Kidney epithelial cell (primary cell): ENCODE measurements at places on chromosomes 5 and 9. TPM values are rescaled to one million over a fixed set of nuclear protein-coding genes. Genes with fewer than 3 reads are reported as not detected.

Gene FAM200C
- total RNA-seq, result 1.9 and 2.8 TPM in 2 replicates

Gene DNAJC18
- total RNA-seq, result 8.1 and 14.2 TPM in 2 replicates

Gene VCAN
- 175 and 178 TPM in 2 replicates for total RNA-seq

Gene C5orf52
- total RNA-seq, result not detected in 2 replicates

Gene EDIL3
- total RNA-seq, result 41.7 and 42.0 TPM in 2 replicates

Gene BTNL9
- 0.21 TPM in 1 of 2 replicates, not detected in the other for total RNA-seq

Gene GLDC
- total RNA-seq, result 10.3 and 17.3 TPM in 2 replicates

Gene AQP3
- 0.89 and 1.1 TPM in 2 replicates for total RNA-seq

Gene MOCS2
- 28.1 and 32.0 TPM in 2 replicates for total RNA-seq

Gene RANBP3L
- 0.07 TPM in 1 of 2 replicates, not detected in the other for total RNA-seq

Gene CSNK1A1
- 250 and 270 TPM in 2 replicates for total RNA-seq

Gene CARTPT
- not detected in 2 replicates for total RNA-seq

Gene ZDHHC11
- total RNA-seq, result 0.68 and 1.3 TPM in 2 replicates

DNA sequence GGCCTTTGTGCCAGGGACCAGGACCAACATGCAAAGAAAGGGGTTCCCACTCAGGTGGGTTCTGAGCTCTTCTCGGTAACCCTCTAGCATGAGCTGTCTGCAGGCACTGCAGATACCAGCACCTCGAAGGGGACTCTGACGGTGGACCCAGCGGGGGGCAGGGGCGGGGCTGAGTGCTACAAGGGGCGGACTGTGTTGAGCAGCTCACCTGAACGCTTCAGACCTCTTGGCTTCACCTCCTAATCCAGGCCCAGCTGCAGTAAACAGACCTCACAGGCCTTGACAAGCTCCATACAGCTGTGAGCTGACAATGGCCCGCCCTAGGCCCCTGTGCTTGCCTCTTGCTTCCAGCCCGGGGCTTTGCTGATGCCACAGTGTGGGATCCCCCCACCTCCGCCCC is 48.4 kb downstream of the C9orf50 start:
- DNase-seq, result no peak

DNA sequence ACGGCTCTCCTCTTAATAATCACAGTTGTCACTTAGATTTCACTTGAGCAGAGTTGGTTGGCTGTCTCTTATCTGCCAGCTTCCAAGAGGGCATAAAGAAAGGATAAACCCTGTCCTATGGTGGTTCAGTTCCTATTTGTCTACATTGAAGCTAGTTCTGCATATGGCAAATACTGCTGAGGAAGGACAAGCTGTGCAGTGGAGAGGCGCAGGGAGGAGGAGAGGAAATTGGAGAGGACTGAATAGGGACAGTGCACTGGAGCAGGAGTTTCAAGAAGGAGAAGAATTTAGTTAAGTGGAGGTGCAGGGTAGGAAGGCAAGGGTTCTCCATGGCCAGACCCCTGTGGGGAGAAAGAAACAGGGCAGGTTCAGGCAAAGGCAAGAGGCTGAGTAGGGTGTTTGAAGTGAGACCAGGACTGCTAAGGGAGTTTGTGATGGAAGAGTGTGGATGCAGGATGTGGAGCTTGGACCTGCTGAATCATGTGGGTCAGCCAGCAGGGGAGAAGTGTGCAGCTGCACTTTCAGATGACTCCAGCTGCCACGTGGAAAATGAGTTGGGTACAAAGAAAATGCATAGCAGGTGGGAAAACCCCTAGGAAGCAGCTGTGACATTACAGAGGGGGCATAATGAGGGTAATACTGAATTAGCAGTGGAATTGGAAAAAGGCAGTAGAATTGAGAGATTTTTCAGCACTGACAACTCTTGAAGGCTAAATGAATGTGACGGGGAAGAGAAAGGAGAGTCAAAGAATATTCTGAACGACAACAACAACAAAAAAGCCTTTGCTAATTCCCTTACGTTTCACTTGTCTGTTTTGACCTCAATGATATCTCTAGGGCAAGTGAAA is 66.8 kb downstream of the MAMDC2 start:
- DNase-seq, result peak; percentile 31

DNA sequence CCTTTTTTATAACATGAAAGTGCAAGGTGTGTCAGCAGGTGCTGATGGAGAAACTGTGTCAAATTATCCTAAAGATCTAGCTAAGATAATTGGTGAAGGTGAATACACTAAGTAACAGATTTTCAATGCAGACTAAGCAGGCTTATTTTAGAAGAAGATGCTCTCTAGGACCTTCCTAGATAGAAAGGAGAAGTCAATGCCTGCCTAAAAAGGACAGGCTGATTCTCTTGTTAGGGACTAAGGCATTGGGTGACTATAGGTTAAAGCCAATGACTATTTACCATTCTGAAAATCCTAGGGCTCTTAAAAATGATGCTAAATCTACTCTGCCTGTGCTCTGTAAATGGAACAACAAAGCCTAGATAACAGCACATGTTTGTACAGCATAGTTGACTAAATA is 1682.4 kb downstream of the MAT2B start:
- no peak for DNase-seq

- peak; percentile 10 for DNase-seq
These were observed 188.7 kb downstream of the FBXL17 start for GRCh38 chr5:108193021-108193795.

DNA sequence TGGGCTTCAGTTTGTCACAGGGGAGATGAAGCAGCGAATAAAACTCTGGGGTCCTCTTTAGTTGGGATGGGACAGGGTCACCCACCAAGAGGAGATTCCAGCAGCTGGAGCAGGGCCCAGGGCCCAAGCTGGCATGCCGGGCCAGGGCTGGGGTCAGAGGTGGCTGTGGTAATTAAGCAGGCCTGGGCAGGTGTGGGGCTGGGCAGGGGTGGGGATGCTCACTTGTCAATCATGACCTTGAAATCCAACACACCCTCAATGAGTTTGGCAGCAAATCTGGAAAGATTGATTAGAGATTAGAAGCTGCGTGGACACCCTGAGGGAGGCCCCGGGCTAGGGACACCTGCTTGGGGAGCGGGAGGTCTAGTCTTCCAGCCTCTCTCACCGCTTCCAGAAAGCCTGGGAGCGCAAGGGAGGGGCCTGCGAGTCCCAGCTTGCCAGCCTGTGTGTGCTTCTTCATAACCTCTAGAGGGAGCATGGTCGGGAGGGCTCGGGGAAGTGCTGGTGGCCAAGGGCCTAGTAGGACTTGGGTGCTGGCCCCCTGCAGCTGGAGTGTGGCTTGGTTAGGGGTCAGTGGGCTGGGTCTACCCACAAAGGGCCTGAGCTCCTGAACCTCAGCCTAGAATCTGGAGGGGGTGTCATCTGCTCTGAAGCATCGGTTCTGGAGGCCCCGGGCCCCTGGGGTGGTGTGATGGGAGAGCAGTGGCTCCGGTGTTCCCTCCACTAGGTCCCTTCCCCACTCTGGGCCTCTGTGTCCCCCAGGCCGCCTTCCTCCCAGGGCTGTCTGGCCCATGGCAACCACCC is 7.6 kb downstream of the CRAT start:
- DNase-seq, result no peak

- DNase-seq, result no peak
These were observed 740.4 kb upstream of the RIOK2 start for GRCh38 chr5:97923496-97923895.

- no peak for DNase-seq
These were observed 445.3 kb upstream of the ZNF462 start for GRCh38 chr9:106417685-106418084.

- DNase-seq, result no peak
These were observed 19.5 kb downstream of the FAM163B start for GRCh38 chr9:133589454-133590227.

GRCh38 chr5:5699062-5699461 is 276.6 kb downstream of the ICE1 start:
- DNase-seq, result no peak

DNA sequence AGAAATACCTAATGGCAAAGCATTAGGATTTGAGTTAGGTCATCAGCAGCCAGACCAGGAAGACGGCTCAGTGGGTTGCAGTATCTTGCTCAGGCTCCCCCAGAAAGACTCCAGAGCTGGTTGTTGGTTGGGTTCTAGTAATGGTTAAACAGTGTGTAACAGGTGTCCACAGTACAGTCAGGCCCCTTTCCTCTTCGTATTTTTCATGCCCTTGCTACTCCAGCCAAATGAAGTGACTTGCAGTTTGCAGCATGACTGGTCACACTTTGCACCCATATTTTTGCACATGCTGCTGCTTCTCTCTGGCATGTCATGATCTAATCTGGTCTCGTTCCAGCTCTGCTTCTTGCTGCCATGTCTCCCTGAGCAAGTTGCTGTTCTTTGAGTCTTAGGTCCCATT is 60.6 kb upstream of the TRPC7 start:
- DNase-seq, result no peak

GRCh38 chr9:76759732-76760131 is 4.5 kb upstream of the PCA3 start:
- no peak for DNase-seq

- DNase-seq, result no peak
These were observed 256.8 kb upstream of the GRAMD2B start for GRCh38 chr5:126166368-126166767.

- no peak for DNase-seq
These were observed 87.1 kb downstream of the CEMIP2 start for GRCh38 chr9:71681104-71681707.

DNA sequence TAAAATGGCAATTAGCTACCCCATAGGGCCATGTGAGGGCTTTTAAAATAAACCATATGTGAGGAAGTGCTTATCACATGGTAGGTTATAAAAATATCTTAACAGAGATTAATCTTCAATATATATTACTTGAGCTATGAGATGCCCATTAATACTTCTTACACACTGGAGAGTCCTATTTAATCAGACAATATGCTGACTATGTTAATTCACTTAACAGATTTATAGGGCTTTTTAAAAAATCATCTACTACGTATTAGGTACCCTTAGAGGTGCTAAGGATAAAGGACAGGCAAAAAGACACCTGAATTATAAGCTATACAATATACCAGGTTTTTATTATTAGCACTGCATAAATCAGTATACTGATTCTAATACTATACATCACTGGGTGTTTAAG is 102.6 kb downstream of the STRBP start:
- no peak for DNase-seq

DNA sequence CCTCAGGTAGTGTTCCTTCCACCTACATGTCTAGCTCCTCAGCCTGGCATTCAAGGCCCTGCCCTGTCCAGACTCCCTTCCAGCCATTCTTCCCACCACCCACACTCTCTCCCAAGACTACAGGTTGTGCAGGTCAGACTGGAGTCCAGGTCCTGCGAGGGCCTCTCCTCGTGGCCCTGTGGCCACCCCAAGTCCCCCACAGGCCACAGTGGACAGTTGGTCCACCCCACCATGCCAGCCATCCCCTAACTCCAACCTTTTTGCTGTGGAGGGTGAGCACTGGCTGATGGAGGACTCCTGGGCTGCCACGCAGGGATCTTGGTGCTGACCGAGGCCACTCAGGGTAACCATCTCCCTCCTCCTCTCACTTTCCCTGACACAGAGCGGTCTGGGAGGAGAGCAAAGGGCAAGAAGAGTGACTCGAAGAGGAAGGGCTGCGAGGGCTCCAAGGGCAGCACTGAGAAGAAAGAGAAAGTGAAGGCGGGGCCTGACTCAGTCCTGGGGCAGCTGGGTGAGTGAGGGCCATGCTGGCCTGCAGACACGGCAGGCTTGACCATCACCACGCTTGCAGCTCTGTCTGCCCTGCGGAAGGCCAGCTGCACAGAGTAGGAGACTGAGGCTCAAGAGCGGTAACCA is 51.0 kb downstream of the JADE2 start:
- no peak for DNase-seq

- no peak for DNase-seq
These were observed 213.5 kb downstream of the FOXD4L6 start for GRCh38 chr9:40914772-40915659.

- no peak for DNase-seq
These were observed 23.7 kb downstream of the ACER2 start for GRCh38 chr9:19432473-19432872.

DNA sequence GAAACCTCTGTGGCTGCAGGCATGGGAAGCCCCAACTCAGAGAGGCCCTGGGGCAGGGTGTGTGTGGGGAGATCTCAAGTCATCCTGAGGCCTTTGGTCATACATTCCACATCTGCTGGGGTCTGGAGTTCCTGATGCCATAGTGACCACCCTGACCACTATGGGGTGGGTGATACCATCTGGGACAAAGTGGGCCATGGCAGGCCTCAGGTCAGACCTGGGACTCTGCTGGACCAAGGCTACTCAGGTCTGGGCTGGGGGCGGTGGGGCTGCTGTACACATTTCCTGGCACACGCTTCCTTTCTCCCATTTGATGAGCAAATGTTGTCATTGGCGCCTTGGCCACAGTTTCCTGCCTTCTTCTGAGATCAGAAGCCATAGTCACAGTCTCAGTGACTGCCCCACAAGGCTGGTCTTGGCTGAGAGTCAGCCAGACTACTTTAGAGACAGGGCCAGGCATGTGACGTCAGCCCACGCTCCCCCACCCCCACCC is 15.1 kb upstream of the ACSL6 start:
- no peak for DNase-seq

- DNase-seq, result no peak
These were observed 8.5 kb downstream of the CDC42SE2 start for GRCh38 chr5:131272307-131272706.

DNA sequence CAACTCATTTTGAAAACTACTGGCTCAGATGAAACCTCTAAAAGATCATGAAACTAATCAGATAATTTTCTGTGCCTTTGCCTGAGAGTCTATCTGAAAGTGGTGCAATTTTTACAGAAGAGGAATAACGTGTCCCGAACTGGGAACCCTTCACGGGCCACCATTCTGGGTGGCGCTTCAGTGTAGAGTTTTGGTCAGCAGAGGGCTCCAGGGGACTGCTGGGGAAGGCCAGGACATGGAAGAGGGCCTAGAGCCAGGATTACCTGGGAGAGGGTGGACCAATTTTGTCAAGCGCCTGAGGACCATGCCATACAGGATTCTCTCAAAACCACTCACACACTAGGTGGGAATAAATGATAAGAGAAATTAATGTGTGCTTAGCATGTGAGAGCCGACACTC is 49.7 kb upstream of the PLEKHG4B start:
- DNase-seq, result no peak

- no peak for DNase-seq
These were observed 647.7 kb upstream of the ITGA1 start for GRCh38 chr5:52139888-52140615.

DNA sequence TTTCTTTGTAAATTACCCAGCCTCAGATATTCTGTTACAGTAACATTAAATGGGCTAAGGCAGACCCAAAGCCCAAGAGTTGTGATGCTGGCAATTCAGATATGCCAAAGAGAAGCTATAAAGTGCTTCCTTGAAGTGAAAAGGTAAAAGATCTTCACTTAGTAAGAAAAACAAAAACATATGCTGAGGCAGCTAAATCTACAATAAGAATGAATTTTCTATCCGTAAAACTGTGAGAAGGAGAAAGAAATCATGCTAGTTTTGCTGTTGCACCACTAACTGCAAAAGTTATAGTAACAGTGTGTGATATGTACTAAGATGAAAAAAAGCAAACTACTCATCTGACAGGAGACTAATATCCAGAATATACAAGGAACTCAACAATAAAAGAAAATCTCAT is 39.9 kb downstream of the FAM114A2 start:
- no peak for DNase-seq

GRCh38 chr9:91836515-91836914 is 113.5 kb downstream of the ROR2 start:
- no peak for DNase-seq

GRCh38 chr5:119578937-119579336 is 50.4 kb upstream of the FAM170A start:
- DNase-seq, result no peak
